ENCODE measurements at places on chromosomes 7 and 10.

- no peak for DNase-seq
Observed at GRCh38 chr10:132436861-132437410, 39.9 kb downstream of the PWWP2B start.

- no peak for DNase-seq
Observed at GRCh38 chr10:70433581-70434280, 7.8 kb downstream of the NODAL start.

- DNase-seq: no peak
Observed at GRCh38 chr10:34273340-34273739, 541.8 kb downstream of the PARD3 start.

GRCh38 chr10:38025283-38025682 lies 14.8 kb downstream of the ZNF33A start:
- DNase-seq: no peak

DNA sequence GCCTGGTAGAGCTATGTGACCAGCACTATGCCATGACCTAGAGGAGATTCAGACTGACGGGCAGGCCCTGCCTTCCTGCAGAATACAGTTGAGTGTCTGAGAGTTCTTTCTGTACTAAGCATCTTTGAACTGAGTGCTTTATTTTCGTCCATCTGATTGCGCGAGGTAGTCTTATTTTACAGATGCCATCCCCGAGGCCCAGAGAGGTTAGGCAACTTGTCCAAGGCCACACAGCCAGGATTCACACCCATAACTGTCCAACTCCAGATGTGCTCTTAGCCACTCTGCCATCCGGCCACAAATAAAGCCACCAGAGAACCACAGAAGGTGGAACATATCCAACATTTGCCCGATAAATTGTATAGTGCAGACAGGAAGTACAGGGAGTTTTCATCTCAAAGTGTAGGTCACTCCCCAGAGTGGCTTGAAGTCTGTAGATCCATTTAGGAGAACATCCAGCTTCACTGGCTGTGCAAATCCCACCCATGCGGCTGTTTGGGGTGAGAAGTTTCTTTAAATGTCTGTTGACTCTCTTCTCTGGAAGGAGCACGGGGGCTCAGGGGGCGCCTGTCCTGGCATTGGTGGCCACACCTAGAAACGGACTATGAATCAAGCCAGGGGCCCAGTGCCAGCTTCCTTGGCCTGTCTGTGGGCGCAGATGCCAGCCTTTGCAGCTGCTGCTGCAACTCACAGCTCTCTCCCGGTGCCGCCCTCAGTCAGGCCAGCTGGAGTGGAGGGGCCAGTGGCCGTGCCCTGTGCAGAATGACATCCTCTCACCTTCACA lies 11.1 kb downstream of the CHST3 start:
- no peak for DNase-seq

DNA sequence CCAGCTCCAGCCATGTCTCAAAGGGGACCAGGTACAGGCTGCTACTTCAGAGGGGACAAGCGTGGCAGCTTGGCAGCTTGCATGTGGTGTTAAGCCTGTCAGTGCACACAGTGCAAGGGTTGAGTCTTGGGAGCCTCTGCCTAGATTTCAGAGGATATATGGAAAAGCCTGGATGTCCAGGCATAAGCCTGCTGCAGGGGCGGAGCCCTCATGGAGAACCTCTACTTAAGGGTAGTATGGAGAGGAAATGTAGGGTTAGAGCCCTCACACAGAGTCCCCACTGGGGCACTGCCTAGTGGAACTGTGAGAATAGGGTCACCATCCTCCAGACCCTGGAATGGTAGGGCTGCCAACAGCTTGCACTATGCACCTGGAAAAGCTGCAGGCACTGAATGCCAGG lies 7.7 kb upstream of the NT5C3A start:
- DNase-seq: no peak

GRCh38 chr7:85688712-85689111 lies 501.9 kb upstream of the SEMA3D start:
- DNase-seq: no peak

GRCh38 chr7:37209195-37209594 lies 239.5 kb downstream of the ELMO1 start:
- no peak for DNase-seq

GRCh38 chr10:125102246-125102645 lies 58.1 kb downstream of the CTBP2 start:
- no peak for DNase-seq

DNA sequence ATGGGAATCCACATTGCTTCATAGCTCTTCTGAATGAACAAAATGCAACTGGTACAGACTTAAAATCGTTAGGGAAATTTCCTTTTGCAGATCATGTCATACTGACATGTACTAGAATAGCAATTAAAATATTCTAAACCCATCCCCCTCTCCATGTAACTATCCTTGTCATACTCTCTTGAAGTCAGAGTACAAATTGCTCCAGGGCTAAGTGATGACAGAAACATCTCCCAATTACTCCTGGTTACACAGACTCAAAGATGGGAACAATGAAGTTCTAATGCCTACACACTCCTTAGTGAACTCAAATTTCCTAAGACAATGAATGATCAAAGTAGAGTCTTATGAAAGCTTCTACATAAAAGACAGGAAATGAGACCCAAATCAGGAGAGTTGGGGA lies 87.2 kb downstream of the PDE1C start:
- no peak for DNase-seq

- peak; percentile 79 for DNase-seq
Observed at GRCh38 chr7:12524794-12525386, 45.6 kb upstream of the SCIN start.

DNA sequence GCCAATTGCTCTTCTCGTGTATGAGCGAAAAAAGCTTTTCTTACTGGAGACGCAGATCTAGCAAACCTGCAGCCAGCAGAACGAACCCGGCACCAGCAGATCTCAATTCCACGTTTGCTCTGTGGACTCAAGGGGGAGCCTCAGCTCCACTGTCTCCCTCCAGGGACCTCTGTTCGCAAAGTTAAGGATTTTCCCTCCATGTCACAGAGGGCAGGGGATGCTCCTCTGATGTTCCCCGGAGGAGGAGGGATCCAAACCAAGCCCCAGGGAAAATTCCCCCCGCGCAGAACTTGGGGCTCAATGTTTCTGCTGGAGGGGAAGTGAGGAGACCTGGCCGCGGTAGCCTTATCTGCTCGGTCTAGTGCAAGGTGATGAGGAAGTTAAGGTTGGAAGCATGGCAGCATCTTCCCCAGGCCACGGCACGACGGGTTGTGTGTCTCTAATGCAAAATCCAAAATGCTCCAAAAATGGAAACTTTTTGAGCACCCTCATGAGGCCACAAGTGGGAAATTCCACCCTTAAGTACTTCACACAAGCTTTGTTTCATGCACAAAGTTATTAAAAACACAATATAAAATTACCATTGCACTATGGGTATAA lies 9.0 kb downstream of the IQCE start:
- peak; percentile 84 for DNase-seq

DNA sequence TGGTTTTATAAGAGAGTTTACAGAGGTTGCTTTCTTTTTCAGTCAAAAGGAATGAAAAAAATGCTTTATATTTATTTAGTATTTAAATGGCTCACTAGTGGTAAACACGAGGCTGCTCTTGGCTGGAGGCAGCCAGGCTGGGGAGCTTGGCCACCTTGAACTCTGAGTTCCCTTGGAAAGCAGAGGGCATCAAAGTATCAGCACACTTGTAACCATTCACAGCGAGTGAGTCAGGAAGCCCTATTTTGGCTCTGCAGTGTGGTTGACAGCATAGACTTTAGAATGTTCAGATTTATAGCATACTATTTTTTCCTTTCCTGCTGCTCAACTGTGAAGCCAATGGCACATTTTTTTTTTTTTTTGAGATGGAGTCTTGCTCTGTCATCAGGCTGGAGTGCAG lies 51.6 kb downstream of the CYCS start:
- no peak for DNase-seq

DNA sequence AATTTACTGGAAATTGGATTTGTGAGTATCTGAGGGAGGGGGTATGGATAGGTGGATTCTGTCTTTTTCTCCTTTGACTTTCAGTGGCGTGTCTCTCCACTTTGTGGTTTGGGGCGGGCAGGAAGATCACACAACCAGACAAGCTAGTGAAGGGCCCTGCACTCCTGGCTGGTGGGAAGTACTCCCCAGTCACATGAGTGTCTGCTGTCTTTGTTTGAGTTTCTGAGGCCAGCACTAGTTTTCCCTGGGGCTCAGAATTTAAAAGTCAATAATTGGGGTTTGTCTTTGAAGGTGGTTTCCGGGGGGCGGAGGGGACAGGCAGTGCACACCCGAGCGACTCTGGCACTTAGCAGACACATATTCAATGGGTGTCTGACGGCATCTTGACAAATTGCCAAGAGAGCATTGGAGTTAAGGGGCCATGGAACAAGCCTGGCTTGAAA lies 120.1 kb downstream of the WDFY4 start:
- DNase-seq: peak; percentile 14

DNA sequence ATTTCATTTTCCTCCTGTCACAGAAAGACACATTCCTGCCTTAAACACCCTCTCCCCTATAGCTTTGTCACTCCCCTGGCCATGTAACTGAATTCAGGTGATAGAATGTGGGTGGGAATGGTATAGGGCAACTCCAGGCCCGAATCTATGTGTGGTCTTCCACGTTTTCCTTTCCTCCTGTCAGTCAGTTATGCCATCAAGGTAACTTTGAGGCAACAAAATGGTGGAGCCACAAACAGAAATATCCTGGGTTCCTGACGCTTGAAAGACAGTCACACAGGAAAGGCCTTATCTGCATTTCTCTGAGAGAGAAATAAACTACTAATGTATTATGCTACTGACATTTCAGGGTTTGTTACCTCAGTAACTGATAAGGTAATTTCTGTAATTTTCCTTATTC lies 326.8 kb downstream of the HPSE2 start:
- DNase-seq: no peak

- DNase-seq: no peak
Observed at GRCh38 chr10:129163531-129163930, 303.5 kb upstream of the MGMT start.

DNA sequence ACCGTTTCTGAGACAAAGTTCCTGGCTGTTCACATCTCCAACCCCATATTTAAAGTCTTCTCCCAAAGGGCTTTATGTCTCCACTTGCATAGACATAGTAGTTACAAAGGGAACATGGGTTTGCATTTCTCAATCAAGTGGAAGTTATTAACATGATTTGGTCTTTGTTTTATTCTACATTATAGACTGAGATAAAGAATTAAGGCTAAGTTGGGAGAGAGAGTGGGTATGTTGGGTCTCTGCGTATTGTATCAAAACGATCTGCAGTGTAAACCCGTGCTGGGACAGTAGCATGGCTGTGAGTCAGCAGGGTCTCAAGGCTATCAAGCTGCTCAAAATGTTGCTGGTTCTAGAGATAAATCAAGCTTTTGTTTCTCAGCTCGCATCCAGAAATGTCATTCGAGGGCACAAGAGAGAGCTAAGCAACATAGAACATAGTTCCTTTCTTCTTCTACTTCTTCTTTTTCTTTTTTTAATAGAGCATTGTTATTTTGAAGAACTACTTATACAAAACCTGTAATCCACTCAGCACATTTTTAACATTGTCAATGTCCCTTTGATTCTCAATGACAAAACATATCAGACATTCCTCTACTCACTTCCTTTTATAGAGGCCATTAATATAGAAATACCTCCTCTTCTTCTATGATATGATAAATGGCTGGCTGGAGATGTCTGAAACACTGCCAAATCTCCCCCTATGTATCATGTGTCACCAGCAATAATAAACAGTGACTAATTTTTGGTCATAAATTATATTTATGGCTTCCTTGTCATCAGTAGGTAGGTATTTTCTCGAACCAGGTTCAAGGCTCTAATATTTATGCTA lies 34.5 kb upstream of the RHOBTB1 start:
- DNase-seq: peak; percentile 91

GRCh38 chr7:44759246-44759645 lies 10.6 kb downstream of the ZMIZ2 start:
- DNase-seq: no peak

DNA sequence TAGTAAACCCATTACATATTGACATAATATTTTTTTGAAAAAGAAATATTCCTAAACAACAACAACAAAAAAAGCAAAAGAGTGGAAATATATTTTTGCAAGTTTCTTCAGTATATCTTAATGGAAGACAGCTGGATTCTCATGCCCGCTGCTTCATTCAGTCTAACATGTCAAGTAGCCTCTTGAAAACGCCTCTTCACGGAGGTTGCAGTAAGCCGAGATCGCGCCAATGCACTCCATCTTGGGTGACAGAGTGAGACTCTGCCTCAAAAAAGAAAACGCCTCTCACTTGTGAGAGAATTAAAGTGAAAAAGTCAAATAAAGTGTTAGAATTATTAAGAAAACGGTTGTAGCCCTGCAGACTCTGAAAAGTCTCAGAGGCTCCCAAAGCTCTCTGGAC lies 1.3 kb downstream of the CUTC start:
- no peak for DNase-seq

- no peak for DNase-seq
Observed at GRCh38 chr7:90797596-90797995, 201.5 kb downstream of the CDK14 start.

DNA sequence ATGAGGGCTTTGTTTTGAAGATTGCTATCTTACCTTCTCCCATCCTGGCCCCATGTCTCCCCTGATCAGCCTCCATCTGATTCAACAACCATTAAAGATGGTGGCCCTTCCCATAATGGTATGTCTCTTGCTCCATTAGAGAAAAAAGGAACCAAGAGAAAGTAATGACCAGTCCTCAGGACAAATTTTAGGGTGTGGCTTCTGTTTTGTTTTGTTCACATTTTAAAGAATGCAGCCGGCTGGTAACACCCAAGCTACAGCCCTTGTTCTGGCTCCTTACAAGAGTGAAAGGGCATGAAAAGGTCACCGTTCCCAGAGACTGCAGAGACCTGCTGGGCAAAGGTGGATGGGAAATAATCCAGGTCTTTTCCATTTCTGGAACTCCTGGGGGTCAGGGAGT lies 287.9 kb upstream of the NEBL start:
- DNase-seq: no peak

- peak; percentile 76 for DNase-seq
Observed at GRCh38 chr7:24778543-24779282, 21.4 kb upstream of the GSDME start.

DNA sequence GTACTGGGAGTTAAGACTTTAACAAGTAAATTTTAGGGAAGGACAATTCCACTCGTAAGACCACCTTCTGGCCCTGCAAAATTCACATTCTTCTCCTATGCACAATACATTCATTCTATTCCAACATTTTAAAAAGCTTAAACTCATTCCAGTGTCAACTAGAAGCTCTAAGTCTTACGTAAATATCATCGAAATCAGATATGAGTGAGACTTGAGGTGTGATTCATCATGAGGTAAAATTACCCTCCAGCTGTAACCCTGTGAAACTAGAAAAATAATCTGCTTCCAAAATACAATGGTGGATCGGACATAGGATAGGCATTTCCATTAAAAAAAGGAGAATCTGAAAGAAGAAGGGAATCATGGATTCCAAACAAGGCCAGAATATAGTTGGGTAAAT lies 370.3 kb downstream of the CDC14C start:
- no peak for DNase-seq
